ENCODE measurements at places on chromosomes 6 and 20. TPM values are rescaled to one million over a fixed set of nuclear protein-coding genes. Genes with fewer than 3 reads are reported as not detected.

DNA sequence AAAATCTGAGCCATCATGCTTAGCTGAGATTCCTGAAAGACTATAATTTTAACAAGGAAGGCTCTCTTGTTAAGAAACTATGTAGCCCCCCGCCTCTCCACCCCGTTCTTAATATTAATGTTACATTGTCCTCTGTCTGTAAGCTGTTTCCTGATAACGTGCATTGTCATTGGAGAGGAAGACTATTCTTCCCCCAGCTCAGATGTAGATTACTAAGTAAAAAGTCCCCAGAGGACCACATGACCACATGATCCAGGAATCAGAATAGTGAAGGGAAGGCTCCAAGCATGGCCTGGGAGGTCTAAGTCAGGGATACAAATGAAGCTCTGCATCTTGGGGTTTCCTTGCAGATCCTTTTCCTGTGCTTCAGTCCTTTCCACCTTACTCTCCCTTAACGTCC, 106.4 kb downstream of the JARID2 start:
- DNase-seq = no peak
- H3K4me1 ChIP-seq = peaks cover 39% of the 10 kb centered on the region
- no peak overlapping the region for H3K27ac ChIP-seq
- no peaks in the 10 kb centered on the region for H3K27me3 ChIP-seq
- H3K4me3 ChIP-seq = no peak overlapping the region

Gene FAM83C
- total RNA-seq = not detected

Gene ULBP3
- 1.6 TPM for total RNA-seq

Gene FAM217A
- total RNA-seq = not detected

DNA sequence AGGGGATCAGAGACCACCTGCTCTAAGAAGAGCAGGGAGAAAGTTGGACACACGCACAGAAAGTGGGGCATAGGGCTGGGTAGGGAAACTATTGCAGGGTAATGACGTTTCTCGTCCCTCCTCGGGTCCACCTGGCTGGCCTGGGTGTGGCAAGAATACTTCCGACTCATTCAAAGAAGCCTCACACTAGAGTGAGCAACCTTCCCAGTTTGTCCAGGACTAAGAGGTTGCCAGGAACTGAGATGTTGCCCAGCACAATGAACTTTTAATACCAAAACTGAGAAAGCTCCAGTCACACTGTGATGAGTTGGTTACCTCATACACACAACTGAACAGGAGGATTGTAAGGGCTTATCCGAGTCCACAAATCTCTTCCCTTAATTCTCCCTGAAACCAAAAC, 74.5 kb upstream of the ADGRF1 start:
- no peaks in the 10 kb centered on the region for H3K27me3 ChIP-seq
- H3K36me3 ChIP-seq = no peaks in the 10 kb centered on the region
- no peak for DNase-seq
- peaks cover 5% of the 10 kb centered on the region for H3K4me1 ChIP-seq
- H3K4me3 ChIP-seq = no peak overlapping the region
- no peak overlapping the region for H3K27ac ChIP-seq

Gene HLA-DQB1
- 16.5 TPM for total RNA-seq

GRCh38 chr6:1703091-1703855, 93.6 kb downstream of the FOXC1 start:
- no peaks in the 10 kb centered on the region for H3K36me3 ChIP-seq
- no peak overlapping the region for H3K27ac ChIP-seq

DNA sequence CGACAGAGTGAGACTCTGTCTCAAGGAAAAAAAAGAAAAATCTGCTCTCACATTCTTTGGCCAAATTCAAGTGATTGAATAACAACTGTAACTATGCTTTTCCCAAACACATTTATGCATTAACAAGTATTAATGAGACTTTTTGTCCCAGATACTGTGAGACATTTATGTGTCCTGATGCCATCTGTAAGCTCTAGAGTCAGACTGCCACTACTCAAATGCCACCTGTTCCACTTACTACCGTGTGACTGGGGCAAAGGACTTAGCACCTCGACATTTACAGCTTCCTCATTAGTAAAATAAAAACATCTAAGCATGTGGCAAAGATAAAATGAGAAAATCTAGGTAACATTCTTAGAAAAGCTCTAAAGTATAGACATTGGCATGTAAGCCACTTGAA, 178.1 kb upstream of the MARCKS start:
- H3K36me3 ChIP-seq = no peaks in the 10 kb centered on the region
- H3K4me3 ChIP-seq = no peak overlapping the region
- peaks cover 2% of the 10 kb centered on the region for H3K27me3 ChIP-seq
- no peak for DNase-seq

GRCh38 chr6:21201187-21201586, 392.4 kb upstream of the SOX4 start:
- peaks cover 5% of the 10 kb centered on the region for H3K4me1 ChIP-seq
- no peak overlapping the region for H3K4me3 ChIP-seq
- H3K27me3 ChIP-seq = no peaks in the 10 kb centered on the region
- no peak for DNase-seq
- H3K27ac ChIP-seq = no peak overlapping the region
- peaks cover 18% of the 10 kb centered on the region for H3K36me3 ChIP-seq

GRCh38 chr20:56945057-56945456, 316.0 kb downstream of the TFAP2C start:
- H3K27ac ChIP-seq = no peak overlapping the region
- no peaks in the 10 kb centered on the region for H3K4me1 ChIP-seq
- H3K36me3 ChIP-seq = no peaks in the 10 kb centered on the region
- DNase-seq = no peak
